ENCODE measurements at places on chromosomes 2 and 18.

GRCh38 chr18:60096428-60096827 lies 196.6 kb downstream of the PMAIP1 start:
- DNase-seq = no peak

DNA sequence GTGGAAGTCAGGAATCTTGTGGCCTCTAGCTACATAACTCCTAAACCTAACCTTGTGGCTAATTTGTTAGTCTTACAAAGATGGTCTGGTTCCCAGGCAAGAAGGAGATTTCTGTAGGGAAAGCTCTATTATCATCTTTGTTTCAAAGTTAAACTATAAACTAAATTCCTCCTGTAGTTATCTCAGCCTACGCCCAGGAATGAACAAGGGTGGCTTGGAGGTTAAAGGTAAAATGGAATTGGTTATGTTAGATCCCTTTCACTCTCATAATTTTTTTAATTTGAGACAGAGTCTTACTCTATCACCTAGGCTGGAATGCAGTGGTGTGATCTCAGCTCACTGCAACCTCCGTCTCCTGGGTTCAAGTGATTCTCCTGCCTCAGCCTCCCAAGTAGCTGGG lies 24.6 kb upstream of the PDK1 start:
- DNase-seq = no peak

- no peak for DNase-seq
Measured at GRCh38 chr2:162490052-162490717, 146.3 kb downstream of the GCA start.

GRCh38 chr2:240624950-240625621 lies at the start of gene GPR35:
Gene GPR35, plus strand, starts transcription at chr2:240625480. Its CDS starts 4,473 bp downstream, at chr2:240629953.
- peak; percentile 42 for DNase-seq

All from stimulated activated CD8-positive, alpha-beta memory T cell treated with anti-CD3 and anti-CD28 coated beads, Interleukin-7, amount 100 ng/mL, for 24 hours (primary cell).